Esophagus muscularis mucosa (tissue), 4 donors: ENCODE measurements at places on chromosomes 3 and 15. TPM values are rescaled to one million over a fixed set of nuclear protein-coding genes. Genes with fewer than 3 reads are reported as not detected.

DNA sequence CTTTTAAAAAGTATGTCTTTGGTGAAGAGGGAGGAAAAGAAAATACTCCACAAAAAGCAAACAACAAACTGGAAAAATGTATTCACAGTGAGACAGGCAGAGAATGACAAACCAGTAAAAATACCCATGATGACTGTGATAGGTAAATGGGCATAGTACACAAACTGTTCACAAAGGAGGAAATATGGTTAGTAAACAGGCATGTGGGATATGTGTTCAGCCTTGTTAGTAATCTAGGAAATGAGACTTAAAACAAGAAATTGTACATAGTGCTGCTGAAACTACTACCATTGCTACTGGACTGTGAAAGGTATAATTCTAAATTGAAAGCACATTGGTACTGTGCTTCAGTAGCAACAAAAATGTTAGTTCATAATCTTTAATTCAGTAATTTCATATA is 50.1 kb downstream of the UBE2E2 start:
- DNase-seq: no peak

DNA sequence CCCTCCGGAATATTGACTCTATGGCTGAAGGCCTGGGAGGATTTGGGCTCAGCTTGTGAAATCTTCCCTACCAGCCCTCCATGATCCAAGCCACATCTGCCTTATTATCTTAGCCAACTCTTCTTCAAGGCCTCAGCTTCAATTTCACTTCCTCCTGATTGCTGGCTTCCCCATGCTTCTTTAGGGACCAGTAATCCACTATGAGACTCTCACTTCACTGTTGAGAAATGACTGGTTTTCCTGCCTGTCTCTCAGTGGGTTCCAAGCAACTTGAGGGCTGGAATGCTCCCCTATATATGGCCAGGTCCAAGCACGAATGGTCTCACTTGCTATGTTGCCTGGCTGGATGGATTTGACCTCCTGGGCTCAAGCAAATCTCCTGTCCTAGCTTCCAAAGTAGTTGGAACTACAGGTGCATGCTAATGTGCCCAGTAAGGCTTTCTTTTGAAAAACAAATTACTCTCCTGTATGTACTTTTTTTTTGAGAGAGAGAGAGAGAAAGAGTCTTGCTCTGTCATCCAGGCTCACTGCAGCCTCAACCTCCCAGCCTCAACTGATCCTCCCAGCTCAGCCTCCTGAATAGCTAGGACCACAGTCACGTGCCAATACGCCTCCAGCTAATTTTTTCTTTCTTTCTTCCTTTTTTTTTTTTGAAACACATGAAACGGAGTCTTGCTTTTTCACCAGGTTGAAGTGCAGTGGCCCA is 7.9 kb upstream of the PIK3CB start:
- no peak for DNase-seq

GRCh38 chr3:22671848-22672247 is 531.3 kb upstream of the UBE2E2 start:
- no peak for DNase-seq

DNA sequence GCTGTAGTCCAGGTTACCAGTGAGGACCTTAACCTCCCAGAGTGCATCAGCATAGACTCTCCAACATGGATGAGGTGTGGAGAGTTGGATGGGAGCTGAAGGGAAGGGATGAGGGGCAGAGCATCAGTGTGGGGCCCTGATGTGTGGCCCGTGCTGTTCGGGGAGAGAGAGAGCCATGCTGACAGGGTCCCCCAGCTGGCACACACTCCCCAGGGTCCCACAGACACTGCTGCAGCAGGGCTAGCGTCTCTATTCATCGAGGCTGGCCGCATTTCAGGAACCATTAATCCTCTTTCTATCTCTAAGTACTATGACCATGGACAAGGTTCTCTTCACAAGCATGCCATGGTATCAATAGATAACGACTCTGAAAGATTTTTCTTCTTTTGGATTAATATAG is 85.9 kb upstream of the PLXNA1 start:
- DNase-seq: no peak

DNA sequence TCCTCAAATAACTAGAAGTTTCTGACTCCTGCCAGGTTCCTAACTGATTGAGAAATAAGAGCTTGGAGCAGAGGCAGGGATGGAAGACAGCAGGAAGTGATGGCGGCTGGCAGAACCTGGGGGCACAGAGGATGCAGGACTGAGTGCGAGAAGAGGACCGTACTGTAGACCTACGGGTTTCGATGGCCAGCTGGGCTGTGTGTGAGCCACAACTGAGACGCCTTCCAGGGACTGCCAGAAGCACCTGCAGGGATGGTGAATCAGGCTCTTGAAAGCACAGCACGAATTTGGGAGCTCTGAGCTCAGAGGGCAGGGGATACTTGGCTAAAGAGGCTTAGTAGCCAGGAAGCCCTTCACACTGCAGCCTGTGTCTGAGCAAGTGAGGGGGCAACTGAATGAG is 165.6 kb downstream of the ABHD5 start:
- DNase-seq: peak; percentile 39

- no peak for DNase-seq
Measured at GRCh38 chr3:79002465-79003372, 765.1 kb downstream of the ROBO1 start.

- DNase-seq: no peak
Measured at GRCh38 chr3:147246906-147247305, 159.4 kb downstream of the ZIC4 start.

GRCh38 chr3:194871143-194871863 is 185.6 kb downstream of the FAM43A start:
- DNase-seq: no peak

DNA sequence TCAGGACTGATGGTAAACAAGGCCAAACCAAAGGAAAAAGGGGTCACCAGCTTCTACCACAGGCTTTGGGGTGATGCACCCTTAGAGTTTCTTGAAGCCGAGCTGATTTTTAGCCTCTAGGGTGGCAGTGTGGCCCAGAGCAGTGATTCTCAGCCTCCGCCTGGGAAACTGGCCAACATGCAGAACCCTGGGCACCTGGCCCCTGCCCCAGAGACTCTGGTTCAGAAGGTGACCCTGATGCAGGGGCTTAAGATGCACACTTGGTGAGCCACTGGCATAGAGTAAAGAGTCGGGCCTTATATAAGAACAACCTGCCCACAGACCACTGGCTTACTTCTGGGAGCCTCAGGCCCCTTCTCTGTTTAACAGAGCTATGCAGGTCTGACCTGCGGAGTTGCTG is 44.5 kb downstream of the SYNM start:
- DNase-seq: no peak

DNA sequence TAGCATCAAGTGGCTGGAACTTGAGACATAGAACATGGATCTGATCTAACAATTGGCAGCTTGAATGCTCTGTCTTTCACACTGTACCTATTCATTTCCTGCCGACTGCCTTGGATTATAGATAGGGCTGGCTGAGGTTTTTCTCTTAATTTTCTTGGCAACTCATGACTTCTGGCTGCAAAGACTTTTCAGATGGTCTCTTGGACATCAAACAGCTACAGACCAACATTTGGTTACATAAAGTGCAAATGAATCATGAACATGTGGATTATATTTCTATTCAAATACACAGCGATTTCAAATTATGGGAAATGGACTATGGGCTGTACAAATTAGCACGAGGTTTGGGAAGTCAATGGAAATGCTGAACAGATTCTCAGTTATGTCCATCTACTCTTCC is 26.2 kb upstream of the IL16 start:
- no peak for DNase-seq

- no peak for DNase-seq
Measured at GRCh38 chr3:43093006-43093405, 12.9 kb downstream of the POMGNT2 start.

GRCh38 chr15:49199666-49200065 is 29.6 kb downstream of the GALK2 start:
- no peak for DNase-seq

DNA sequence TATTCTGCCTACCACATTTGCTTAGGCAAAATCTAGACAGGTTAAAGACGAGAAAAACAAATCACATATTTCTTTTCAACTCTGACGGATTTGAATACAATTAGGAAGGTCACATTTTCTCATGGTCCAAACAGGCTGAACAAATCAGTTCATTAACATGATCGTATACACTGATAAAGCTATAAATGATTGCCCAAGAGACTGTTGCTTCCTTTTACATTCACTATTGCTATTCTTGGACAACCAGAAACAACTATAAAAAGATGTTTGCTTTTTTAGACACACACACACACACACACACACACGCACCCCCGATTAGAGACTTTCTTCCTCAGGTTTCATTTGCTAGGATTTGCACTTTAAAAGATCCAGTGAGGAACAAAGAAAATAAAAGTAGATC is 122.3 kb upstream of the BHLHE40 start:
- no peak for DNase-seq

- DNase-seq: no peak
Measured at GRCh38 chr15:78171864-78172472, 22.8 kb downstream of the IDH3A start.

GRCh38 chr15:36831125-36831903 is 251.9 kb downstream of the CDIN1 start:
- DNase-seq: no peak

DNA sequence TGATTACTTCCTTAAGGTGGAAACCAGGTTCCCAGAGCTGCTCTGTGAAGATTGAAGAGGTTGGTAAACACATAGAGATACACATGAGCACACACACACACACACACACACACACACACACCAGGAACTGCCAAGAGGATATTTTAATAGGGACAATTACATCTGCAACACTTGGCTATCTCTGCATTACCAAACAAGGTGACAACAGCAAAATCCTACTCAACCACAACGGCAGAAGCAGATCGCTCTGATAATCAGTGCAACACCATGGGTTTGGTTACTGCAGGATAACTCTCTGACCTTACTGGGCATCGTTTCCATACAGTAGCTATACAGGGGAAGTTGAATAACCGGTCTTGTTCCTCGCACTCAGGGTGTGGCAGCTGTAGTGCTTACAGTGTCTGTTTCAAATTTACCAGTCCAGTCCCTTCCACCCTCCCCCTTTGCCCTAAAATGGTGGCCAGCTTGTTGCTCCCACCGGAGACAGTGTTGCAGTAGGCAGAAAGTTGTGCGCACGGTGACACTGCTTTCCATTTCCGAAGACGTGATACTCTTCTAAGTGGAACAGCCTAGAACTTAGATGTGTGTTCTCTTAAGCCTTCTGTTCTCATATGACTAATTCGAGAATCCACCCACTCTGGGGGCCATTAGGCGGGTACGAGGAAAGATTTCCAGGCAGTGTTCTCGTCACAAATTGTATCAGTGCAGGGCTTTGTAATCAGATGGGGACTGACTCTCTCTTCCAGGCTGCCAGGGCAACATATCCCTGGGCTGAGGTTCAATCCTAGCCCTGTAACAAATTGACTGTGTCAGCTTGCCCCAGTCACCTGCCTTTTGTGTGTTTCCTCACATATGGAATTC is 176.2 kb downstream of the P3H2 start:
- DNase-seq: no peak

DNA sequence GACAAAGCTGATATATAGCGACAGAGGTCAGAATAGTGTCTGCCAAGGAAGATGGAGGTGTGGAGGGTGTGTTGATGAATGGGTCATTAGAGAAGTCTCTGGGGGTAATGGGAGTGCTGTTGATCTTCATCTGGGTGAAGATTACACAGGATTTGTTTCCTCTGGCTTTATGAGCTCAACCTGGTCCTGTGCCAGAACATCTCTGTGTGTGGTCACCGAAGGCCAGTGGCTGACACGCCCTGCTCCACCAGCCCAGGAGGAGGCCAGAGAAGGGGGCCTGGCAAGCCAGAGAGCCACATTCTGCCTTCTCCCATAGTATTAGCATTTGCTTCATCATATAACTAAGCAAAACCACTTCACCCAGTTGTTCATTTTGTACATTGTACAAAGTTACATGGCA is 121.1 kb downstream of the ZNF621 start:
- DNase-seq: peak; percentile 87

- no peak for DNase-seq
Measured at GRCh38 chr3:149480326-149481017, 6.0 kb downstream of the TM4SF4 start.

DNA sequence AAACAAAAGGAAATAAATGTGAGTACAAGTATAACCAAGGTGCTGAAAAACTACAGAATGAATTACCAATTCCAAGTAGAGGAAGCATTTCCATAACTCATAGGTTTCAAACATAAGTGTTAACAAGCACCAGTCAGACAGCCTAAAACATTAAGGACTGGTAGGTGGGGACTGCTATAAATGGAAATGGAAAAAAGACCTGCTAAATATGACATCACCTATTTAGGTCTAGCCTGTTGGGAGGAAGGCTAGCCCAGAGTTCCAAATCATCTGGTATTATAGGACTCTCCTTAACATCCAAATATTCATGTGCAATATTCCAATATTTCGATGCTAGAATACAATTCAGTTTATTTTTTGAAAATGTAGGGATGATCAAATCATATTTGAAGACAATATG is 560.0 kb downstream of the ROBO2 start:
- DNase-seq: no peak

GRCh38 chr3:7977245-7978086 is 524.2 kb upstream of the LMCD1 start:
- DNase-seq: no peak

DNA sequence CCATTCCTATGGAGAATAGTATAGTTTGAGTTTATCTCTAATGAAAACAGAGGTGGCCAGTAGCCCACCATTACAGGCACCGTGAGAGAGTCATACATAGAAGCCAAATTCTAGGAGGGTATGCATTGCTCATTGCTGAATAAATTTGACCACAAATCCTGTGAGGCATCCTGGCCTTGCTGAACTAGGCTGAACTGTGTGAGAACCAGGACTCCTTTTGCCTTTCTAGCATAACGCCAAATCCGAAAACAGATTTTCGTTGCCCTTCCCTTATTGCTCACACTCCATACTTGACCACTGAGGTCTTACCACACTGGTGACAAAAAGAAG is 50.4 kb downstream of the SLC2A2 start:
- no peak for DNase-seq

- no peak for DNase-seq
Measured at GRCh38 chr3:193960487-193961274, 175.3 kb upstream of the HES1 start.

GRCh38 chr15:78603467-78603866 is 17.3 kb downstream of the CHRNA3 start:
- peak; percentile 70 for DNase-seq

DNA sequence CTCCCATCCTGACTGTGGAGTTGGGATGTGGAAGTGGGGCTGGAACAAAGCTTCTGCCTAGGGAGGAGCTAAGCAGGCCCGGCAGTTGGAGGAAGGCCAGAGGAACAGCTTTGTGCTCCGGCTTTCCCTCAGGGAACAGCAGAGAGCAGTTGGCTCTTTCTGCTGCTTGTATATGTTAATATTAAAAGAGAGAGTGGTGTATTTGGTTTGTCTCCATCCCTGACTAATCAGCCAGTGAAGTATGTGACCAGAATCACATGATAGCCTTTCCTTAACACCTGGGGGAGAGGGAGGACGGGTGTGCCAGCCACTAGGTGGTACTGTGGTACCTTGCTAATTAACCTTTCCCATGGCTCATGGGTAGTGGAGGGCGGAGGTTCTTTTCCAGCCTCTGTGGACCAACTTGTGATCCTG is 10.0 kb downstream of the EIF2B5 start:
- DNase-seq: no peak

Gene SLC12A1
- not detected for total RNA-seq

Gene CCR5
- 0.39 TPM for total RNA-seq

Gene C3orf70
- 54.0 TPM for total RNA-seq

Gene POPDC2
- total RNA-seq: 85.5 TPM

Gene CHRNA7
- total RNA-seq: 1.9 TPM

Gene TNK2
- 16.4 TPM for total RNA-seq

Gene PRKAR2A
- 30.7 TPM for total RNA-seq

Gene FILIP1L
- 122 TPM for total RNA-seq

Gene IL20RB
- total RNA-seq: 1.3 TPM

Gene ADGRG7
- total RNA-seq: not detected

Gene TTLL13
- not detected for total RNA-seq

Gene CDC25A
- 0.97 TPM for total RNA-seq

Gene ADPRH
- 10.4 TPM for total RNA-seq
